ENCODE measurements at places on chromosomes 4 and X. TPM values are rescaled to one million over a fixed set of nuclear protein-coding genes. Genes with fewer than 3 reads are reported as not detected.

POU3F4 gene
- not detected for total RNA-seq

ARL9 gene
- not detected for total RNA-seq

TMEM31 gene
- not detected for total RNA-seq

DMD gene
- 45.5 TPM for total RNA-seq

UNC5C gene
- total RNA-seq, result 0.35 TPM

EFNB1 gene
- total RNA-seq, result 78.9 TPM

PHOX2B gene
- not detected for total RNA-seq

SPINK2 gene
- total RNA-seq, result not detected

ZMAT1 gene
- total RNA-seq, result 3.9 TPM

SLIT2 gene
- 11.6 TPM for total RNA-seq

RAB40AL gene
- total RNA-seq, result 1.7 TPM

NSG1 gene
- 0.16 TPM for total RNA-seq

GLOD5 gene
- total RNA-seq, result not detected

ZDHHC9 gene
- 71.1 TPM for total RNA-seq

SPANXB1 gene
- total RNA-seq, result not detected

NR3C2 gene
- total RNA-seq, result 7.1 TPM

PLXNA3 gene
- total RNA-seq, result 57.2 TPM

EPHA5 gene
- not detected for total RNA-seq

HDX gene
- total RNA-seq, result 5.8 TPM

ZNF518B gene
- 23.5 TPM for total RNA-seq

FHDC1 gene
- total RNA-seq, result 1.2 TPM

USP27X gene
- 1.9 TPM for total RNA-seq

SAT1 gene
- total RNA-seq, result 859 TPM

ASB9 gene
- total RNA-seq, result 2.0 TPM

ELK1 gene
- 40.3 TPM for total RNA-seq

PNMA3 gene
- total RNA-seq, result 0.22 TPM

POLN gene
- 12.8 TPM for total RNA-seq

FOXR2 gene
- total RNA-seq, result not detected

COX7B2 gene
- total RNA-seq, result not detected

ADH1B gene
- 2,315 TPM for total RNA-seq

PFKFB1 gene
- 18.5 TPM for total RNA-seq

NAA15 gene
- 48.0 TPM for total RNA-seq

RNF175 gene
- 0.45 TPM for total RNA-seq

F8A2 gene
- total RNA-seq, result not detected

ETDB gene
- total RNA-seq, result not detected

PROM1 gene
- total RNA-seq, result 0.35 TPM

CSAG2 gene
- total RNA-seq, result not detected

JADE3 gene
- total RNA-seq, result 7.2 TPM
